Mesenteric fat pad (tissue), 1 donor: ENCODE measurements at places on chromosomes 2 and 18.

DNA sequence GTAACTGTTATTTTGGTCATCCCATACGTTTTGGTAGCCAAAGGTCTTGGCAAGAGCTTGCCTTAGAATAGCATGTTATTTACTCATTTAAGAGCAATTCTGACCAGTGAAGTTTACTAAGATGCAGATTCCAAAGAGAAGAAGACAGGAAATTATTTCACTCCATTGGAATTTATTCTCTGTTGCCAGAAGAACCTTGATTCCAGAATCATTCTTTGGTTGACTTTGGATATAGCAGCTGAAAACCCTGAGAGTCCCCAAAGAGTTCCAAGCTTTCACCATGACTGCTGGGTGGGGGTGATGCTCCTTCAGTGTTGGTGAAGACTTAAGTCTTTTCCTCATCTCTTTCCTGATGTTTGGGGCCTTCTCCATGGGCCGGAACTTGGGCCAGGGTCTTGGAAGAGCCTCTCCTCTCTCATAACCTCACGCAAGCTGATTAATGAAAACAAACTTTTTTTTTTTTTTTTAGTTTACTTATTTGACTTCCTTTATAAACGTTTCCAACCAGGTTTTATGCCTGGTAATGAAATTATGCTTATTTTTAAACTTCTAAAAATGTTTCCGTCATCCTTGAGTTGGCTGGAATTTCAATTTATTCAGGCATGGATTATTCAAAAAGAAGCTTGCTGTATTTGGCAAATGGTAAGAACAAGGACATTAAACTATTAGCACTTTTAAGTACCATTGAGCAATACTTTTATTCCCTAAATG lies 192.0 kb downstream of the MTX2 start:
- DNase-seq: no peak

DNA sequence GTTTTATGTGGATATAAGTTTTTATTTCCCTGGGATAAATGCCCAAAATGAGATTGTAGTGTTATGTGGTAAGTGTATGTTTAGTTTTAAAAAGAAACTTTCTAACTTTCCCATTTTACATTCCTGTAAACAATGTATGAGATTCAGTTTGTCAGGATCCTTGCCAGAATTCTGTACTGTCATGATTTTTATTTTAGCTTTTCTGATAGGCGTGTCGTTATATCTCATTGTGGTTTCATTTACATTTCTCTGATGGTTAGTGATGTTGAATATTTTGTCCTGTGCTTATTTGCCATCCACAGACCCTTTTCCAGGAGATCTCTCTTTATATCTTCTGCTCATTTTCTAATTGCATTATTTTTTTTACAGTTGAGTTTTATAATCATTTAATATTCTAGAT lies 245.6 kb upstream of the CDH2 start:
- DNase-seq: no peak

- no peak for DNase-seq
These were observed 463.1 kb upstream of the DDX18 start for GRCh38 chr2:117351396-117351795.

DNA sequence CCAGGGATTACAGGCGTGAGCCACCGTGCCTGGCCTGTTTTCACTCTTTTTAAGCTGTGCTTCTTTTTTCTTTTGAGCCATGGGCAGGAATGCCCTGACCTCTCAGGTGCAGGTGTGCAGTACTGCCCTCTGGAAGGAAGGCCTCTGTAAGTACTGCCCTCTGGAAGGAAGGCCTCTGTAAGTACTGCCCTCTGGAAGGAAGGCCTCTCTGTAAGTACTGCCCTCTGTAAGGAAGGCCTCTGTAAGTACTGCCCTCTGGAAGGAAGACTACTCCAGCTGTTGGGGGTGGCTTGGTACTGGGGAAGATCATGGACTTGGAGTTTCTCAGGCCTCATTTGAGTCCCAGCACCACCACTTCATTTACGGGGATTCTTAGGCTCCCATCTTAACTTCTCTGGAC lies 248.5 kb upstream of the ID2 start:
- DNase-seq: no peak

- no peak for DNase-seq
These were observed 97.8 kb downstream of the EPC2 start for GRCh38 chr2:148742373-148742772.

DNA sequence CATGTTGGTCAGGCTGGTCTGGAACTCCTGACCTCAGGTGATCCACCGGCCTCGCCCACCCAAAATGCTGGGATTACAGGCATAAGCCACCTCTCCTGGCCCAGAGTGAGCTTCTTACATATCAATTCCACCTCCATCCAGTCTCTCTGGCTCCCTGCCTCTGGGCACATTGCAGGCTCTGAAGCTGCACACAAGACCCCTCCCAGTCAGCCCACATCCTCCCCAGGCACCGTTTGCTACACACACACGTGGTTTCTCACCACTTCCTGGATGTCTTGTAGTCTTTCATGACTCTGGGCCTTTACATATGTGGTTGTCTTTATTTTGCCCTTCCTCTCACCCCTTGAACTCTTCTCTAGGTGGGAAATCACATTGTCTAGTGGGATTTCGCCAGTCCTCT lies 64.0 kb upstream of the CABLES1 start:
- no peak for DNase-seq

GRCh38 chr2:240960971-240961876 lies 37.2 kb upstream of the SNED1 start:
- peak; percentile 65 for DNase-seq

GRCh38 chr2:763766-764525 lies 86.7 kb upstream of the TMEM18 start:
- no peak for DNase-seq

- DNase-seq: no peak
These were observed 61.3 kb downstream of the ZNF516 start for GRCh38 chr18:76433788-76434187.

DNA sequence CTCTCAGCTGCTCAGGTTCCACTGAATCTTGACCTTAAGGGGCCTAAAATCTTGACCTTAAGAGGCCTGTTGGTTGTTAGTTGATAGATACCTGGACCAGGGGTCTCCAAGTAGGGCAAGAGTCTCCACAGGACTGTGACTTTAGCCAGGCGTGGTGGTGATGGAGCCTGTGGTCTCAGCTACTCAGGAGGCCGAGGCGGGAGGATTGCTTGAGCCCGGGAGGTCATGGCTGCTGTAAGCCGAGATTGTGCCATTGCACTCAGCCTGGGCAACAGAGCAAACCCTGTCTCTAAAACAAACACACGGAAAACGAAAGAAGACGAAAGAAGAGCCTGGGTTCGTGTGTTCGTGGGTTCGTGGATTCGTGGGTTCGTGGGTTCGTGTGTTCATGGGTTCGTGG lies 120.2 kb upstream of the CTDP1 start:
- DNase-seq: peak; percentile 47

DNA sequence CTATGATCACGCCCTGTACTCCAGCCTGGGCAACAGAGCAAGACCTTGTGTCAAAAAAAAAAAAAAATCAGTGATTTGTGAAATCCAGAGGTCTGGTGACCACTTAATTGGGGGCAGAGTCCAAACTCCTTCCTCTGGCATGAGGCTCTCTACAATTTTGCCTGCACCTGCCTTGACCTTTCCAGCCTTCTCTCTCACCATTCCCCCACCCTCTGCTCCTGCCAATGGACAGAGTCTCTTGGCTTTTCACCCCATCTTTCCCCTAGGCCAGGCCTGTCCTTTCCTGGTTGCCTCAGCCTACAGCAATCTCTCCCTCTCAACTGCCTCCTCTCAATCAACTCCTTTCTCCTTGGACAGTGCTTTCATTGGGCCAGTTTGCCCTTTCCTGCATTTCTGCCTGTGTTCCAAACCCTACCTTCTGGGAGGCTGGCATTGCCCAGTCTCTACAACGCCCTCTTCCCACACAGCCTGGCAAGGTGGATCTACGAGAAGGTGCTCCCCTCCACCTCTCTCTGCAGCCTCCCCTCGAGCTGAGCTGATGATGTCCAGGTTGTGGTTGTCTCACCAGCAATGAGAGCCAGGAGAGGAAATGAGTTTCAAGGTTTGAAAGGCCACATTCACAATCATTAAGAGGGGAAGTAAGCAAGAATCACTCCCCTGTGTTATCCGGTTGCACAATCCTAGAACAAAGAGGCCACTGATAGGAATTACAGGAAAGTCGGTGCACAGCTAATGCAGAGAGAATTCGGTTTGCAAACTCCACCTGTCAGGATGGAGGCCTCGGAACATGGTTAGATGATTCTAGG lies 39.5 kb upstream of the NPAS2 start:
- DNase-seq: no peak

GRCh38 chr18:12451428-12451827 lies 43.7 kb downstream of the PRELID3A start:
- DNase-seq: no peak

DNA sequence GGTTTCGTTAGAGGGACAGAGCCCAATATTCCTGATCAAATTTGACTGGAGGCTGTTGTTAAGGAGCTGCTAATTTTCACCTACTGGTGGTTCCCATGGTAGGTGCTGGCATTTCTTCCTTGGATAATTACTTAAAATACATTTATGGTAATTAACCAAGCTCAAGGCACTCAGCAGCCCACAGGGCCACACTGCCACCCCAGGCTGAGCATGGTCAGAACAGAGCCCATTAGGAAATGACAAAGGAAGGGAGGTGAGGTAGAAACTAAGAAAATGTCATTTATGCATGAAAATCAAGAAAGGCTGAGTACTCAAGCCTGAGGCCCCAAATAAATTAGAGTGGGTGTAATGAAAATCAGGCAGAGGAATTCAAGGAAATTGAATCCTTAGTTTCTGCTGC lies 510.2 kb upstream of the GYPC start:
- no peak for DNase-seq

DNA sequence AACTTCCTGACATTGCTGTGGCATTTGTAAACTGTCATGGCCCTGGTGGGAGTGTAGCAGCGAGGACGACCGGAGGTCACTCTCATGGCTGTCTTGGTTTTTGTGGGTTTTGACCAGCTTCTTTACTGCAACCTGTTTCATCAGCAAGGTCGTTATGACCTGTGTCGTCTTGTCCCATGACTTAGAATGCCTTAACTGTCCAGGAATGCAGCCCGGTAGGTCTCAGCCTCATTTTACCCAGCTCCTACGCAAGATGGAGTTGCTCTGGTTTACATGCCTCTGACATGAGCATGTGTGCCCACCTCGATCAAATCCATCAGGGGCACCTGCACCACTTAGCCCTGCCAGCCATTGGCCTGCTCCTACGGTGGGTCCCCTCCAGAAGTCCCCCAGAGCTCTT lies 32.9 kb upstream of the SLC66A3 start:
- DNase-seq: no peak

DNA sequence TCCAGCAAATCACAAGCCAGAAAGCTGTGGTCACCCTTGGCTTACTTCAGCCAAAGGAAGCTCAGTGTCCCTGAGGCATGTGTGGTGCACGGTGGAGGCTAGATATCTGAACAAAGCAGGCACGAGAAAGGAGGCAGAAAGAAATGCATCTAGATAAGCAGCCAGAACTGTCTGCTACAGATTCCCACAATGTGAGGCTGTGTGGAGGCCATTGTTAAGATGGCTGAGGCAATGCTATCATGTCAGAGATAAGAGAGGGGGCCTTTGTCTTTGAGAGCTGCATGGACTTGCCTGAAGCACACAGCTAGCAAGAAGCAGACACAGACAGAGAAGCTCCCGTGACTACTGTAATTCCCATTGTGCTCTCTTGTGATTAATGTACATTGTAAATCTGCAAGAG lies 110.5 kb upstream of the LYPD6 start:
- no peak for DNase-seq

GRCh38 chr2:174634130-174635014 lies 36.8 kb upstream of the WIPF1 start:
- no peak for DNase-seq

DNA sequence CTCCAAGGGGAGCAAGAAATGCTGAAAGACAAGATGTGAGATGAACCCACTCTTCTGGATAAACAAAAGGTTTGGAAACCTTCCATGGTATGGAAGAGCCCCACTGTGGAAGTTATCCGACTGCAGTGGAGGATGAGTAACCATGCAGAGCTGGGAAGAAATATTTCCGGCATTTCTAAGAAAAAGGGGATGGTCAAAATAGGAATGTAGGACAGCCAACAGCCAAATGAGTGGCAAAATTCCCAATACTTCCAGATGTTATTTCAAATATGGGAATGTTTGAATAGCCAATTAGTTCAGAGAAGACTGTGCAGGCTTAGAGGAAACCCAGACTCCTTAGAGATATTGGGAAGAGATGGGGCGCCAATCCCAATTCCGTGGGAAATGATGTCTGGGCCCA lies 246.8 kb downstream of the RAD51AP2 start:
- DNase-seq: no peak

- no peak for DNase-seq
These were observed 78.0 kb downstream of the LOXHD1 start for GRCh38 chr18:46578987-46579386.

DNA sequence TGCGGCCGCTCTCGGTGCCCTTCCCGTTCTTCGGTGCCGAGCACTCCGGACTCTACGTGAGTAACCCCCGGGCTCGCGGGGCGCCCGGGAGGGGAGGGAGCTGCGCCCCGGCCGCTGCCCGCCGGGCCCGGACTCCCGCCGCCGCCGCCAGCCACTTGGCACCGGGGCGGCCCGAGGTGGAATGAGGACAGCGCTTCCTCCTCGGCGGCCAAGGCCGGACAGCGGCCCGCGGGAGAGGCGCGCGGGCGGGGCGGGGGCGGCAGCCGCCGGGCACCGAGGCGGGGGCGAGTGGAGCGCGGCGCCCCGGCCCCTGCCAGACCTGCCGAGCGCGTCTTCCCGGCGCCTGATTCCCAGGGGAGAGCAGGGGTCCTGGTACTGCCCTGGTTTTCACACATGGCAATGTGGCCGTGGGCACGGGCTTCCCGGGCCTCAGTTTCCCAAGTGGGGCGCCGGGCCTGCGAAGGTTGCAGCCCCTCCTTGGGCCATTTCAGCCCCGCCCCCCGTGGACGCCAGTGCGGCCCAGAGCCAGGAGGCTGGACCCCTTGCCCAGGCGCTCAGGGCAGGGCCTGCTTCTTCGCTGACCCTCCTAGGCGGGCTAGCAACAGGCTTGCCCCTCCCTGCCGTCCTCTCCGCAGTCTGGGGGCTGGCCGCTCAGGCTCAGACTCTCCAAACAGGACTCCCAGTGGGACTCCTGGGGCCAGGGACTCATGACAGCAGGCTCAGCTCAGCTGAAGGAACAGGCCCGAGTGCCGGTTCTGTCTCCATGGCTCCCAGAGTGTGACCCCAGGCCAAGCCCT lies 775 bp downstream of the SNED1 start:
- peak; percentile 89 for DNase-seq

DNA sequence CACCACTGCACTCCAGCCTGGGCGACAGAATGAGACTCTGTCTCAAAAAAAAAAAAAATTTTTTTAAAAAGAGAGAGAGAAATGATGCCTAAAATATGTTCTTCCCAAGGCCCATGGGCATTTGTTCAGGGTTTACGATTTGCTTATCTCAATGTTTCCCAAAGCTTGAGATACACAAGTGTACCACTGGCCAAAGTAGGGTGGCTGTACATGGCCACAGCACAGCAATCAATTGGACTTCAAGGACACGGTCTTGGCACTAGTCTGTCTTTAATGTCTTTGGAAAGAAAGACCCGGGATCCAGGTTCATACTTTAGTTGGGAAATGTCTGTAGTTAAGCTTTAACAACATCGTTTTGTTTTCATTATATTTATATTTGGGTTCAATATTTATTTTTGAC lies 9.5 kb upstream of the CATIP start:
- DNase-seq: no peak

GRCh38 chr2:134304394-134305108 lies 50.7 kb downstream of the MGAT5 start:
- DNase-seq: no peak
